ENCODE measurements at places on chromosomes 7 and 10.

DNA sequence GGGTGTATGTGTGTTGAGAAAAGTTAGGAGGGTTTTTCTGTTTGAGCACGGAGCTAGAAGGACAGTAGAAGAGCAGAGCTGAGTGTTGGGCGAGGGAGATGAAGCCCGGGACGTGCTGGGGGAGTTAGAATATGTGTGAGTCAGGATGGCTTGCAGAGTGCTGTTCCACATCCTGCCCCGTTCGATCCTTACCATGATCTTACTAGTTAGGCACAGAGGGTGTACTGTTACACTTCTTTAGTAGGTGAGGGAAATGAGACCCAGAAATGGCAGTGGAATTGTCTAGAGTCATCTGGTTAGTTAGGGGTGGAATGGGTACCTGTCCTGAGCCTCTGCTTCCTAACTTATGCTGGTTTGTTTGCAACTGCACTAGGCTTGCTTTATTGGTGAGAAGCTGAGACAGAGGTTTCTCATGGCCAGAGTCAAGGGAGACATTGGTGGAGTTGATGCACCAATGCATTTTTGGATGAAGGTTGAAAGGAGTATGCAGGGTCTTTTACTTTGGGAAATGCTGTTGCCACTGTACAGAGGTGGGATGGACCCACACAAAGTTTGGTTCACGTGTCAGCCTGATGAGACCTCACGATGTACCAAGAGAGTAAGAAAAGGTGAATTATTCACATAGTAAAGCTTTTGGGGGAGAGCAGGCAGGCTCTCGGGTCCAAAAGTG, 42.4 kb downstream of the CCNY start:
- DNase-seq, result no peak

GRCh38 chr7:95427914-95428516, 6.8 kb downstream of the PON2 start:
- no peak for DNase-seq

DNA sequence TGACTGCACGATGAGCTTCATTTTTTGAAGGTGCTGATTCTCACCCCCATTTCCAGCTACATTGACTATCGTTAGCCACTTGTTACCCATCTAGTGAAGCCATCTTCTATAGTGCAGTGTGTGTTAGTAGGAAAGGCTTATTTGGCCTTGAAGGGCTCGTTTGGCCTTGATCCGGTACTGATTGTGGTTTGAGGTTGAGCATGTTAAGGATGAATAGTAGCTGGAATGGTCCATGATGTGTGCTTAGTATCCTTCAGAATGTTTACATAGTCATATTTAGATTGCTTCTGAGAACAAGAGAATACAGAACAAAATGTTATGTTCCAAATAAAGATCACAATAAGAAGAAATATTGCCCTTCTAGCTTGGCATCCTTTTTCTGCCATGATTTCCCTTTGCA, 591.5 kb downstream of the AUTS2 start:
- DNase-seq, result no peak

DNA sequence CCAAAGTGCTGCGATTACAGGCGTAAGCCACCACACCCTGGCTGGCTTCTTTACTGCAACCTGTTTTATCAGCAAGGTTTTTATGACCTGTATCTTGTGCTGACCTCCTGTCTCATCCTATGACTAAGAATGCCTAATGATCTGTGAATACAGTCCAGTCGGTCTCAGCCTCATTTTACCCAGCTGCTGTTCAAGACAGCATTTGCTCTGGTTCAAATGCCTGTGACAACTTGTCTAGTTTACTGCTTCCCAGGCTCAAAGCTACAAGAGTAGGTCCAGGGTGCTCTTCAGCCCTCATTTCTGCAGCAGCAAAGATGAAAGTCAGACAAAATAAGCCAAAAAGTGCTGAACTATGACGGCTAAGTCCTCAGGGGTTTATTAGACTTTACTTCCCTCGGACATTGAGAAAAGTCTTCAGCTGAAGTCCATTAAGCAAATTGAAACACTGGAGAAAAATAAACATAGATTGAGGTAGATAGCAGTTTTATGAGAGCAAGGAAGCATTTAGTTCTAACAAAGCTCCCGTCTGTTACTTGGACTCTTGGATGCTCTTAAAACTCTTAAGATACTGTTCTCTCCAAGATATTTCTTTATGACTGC, 12.5 kb upstream of the LYZL1 start:
- DNase-seq, result no peak

DNA sequence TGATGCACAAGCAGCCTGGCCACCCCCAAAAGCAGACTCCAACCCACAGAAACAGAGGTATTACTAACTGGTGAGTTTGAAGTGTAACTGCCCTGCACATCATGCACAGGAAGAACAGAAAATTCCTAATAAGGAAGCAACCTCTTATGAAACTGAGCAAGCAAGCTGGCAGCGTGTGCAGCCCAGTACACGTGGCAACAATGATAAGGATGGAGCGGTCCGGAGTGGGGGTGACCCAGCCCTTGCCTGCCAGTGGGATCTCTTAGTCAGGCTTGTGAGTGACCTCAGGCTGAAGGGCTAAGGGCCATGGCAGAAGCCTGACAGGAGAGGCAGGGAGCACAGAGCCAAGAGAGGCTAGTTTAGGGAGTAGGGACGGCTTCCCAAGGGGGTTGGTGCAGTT, 22.1 kb upstream of the AOAH start:
- no peak for DNase-seq

- DNase-seq, result no peak
These were observed 349.0 kb downstream of the SORCS1 start for GRCh38 chr10:106815427-106816043.

DNA sequence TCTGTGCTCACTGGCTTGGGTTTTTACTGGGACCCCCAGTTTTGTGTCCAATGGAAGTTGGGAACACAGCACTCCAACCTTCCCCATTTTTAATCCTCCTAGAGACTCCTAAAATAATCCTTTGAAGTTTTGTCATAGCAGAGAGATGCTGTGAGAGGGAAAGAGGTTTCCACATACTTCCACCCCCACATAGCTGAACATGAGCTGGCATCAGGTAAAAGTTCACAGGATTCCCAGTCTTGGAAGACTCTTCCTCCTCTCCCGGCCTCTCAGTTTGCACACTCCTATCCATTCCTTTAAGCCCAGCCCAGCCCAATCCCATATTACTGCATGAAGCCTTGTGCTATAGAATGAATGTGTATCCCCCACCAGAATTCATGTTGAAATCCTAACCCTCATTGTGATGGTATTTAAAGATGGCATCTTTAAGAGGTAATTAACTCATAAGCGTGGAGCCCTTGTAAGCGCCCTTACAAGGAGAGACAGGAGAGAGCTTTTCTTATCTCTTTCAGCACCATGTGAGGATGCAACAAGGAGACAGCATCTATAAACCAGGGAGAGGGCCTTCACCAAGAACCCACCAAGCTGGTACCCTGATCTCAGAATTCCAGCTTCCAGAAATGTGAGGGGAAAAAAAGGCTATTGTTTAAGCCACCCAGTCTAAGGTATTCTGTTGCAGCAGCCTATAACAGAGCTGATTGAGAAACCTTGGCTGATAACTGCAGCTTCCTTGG, 22.4 kb downstream of the GRM8 start:
- no peak for DNase-seq

DNA sequence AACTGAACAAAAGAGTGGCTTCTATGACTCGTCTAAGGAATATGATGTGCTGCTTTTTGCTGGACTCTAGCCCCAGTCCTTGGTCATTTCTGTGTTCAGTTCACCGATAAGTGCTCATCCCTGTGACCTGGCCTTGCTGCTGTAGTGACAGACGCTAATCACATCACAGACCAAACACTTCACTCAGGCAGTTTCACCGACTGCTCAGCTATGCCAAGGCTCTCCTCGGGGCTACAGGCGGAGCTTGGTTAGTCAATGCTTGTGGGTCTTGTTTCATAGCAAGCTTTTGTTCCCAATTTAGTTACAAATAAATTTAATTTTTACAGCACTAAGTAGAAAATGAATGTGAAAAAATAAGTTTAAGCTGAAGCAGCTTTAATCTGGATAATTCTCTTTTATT, 190.8 kb upstream of the PRKCQ start:
- no peak for DNase-seq
